Upper lobe of left lung (tissue), 6 donors: ENCODE measurements at places on chromosomes 2 and 18. TPM values are rescaled to one million over a fixed set of nuclear protein-coding genes. Genes with fewer than 3 reads are reported as not detected.
A peak's percentile ranks its signal among the peaks of the same experiment; 100 is the strongest.

Gene TGFA
- total RNA-seq, result 12.2 TPM

DNA sequence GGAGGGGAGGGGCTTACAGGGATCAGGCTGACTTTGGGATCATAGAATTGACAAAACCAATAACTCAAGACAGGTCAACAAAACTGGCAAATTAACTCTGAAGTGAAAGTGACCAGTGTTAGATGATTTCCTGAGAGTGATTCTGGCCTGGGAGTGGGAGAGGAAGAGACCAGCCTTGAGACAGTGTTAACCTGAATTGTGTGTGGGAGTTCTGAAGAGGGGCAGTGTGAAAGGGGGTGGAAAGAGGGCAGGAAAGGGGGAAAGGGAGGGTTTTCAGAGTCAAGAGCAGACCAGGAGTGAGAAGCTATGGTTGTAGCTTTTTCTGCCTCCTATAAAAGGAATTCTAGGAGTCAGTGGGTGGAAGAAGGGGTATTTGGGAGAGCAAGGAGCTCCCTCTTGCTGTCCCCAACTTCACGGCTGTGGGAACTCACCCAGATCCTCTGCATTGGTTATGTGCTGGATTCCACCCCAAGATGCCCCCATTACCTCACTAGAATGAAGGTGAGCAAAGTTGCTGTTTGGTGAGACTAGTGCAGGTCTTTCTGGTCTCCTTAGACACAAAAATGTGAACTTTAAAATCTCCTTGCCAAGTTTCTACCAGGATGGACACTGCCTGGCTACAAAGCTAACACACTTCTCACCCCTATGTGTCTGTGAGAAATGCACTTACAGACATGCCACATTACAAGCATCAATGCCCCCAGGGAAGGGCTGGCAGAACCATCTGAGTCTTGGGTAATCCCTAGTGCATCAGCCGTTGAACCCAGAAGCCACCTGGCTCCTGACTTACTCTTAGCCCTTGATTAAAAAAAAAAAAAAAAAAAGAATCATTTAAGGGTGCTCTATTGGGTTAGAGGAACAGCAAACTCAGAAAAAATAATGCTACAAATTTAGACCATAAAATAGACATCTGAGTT, 61.6 kb downstream of the BMP10 start:
- no peak for DNase-seq
- H3K4me1 ChIP-seq, result peaks cover 32% of the 10 kb centered on the region
- H3K27me3 ChIP-seq, result no peaks in the 10 kb centered on the region
- H3K36me3 ChIP-seq, result no peaks in the 10 kb centered on the region

DNA sequence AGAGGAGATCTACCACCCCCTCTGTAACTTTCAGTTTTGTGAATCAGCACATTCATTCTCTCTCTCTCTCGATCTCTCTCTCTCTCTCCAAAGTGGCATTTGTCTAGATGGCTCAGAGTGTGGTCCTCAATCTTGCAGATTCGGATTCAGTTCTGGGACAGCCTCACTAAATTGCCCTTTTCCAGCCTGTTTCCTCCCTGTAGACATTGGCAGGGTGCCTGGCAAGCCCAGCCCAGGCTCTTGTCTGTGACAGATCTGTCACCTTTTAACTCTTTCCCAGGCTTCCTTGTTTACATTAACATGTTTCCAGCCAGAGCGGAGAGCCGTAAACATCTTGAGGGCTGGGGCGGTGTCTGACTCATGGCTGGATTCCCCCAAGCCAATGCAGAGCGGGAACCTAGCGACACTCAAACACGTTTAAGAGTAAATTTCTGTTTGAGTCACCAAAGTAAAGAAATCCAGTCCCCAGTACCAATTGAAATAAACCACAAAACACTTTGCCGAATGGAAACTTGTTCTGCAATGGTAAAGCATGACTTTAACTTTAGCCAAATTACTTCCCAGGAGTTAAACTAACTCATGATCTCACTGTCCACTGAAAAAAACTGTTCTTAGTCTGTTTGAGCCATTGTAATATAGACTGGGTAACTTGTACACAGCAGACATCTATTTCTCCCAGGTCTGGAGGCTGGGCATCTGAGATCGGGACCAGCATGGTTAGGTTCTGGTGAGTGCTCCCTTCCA, 6.6 kb upstream of the CYP27C1 start:
- no peaks in the 10 kb centered on the region for H3K36me3 ChIP-seq
- peaks cover 5% of the 10 kb centered on the region for H3K4me1 ChIP-seq
- no peak overlapping the region for H3K27ac ChIP-seq
- peak overlapping the region; percentile 13 for H3K4me3 ChIP-seq
- H3K27me3 ChIP-seq, result no peaks in the 10 kb centered on the region

Gene ABCA12
- total RNA-seq, result not detected

Gene IL1A
- 2.5 TPM for total RNA-seq

DNA sequence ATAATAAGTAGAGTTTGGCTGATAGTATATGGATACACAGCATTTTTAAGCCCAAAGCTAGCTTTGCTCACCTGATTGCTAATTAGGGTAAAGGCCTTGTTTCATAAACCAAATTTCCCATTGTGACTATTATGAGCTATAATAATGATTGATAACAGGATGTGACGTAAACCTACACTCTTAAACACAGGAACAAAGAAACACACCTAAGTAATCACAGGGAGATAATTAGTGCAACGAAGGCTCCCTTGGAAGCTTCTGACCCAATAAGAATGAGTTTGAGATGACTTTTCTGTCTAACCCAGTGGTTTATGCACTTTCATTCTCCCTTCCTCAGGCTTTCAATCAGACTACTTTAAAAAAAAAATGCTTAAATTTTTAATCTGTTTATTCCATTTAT, 683.2 kb downstream of the SATB2 start:
- H3K27ac ChIP-seq, result no peak overlapping the region
- no peaks in the 10 kb centered on the region for H3K36me3 ChIP-seq
- DNase-seq, result no peak
- H3K4me3 ChIP-seq, result no peak overlapping the region
- H3K4me1 ChIP-seq, result no peaks in the 10 kb centered on the region

Gene PDCD1
- 0.80 TPM for total RNA-seq

GRCh38 chr18:4450065-4450658, 4.9 kb downstream of the DLGAP1 start:
- no peak for DNase-seq
- H3K4me1 ChIP-seq, result no peaks in the 10 kb centered on the region
- no peaks in the 10 kb centered on the region for H3K36me3 ChIP-seq
- no peak overlapping the region for H3K27ac ChIP-seq
- no peak overlapping the region for H3K4me3 ChIP-seq

DNA sequence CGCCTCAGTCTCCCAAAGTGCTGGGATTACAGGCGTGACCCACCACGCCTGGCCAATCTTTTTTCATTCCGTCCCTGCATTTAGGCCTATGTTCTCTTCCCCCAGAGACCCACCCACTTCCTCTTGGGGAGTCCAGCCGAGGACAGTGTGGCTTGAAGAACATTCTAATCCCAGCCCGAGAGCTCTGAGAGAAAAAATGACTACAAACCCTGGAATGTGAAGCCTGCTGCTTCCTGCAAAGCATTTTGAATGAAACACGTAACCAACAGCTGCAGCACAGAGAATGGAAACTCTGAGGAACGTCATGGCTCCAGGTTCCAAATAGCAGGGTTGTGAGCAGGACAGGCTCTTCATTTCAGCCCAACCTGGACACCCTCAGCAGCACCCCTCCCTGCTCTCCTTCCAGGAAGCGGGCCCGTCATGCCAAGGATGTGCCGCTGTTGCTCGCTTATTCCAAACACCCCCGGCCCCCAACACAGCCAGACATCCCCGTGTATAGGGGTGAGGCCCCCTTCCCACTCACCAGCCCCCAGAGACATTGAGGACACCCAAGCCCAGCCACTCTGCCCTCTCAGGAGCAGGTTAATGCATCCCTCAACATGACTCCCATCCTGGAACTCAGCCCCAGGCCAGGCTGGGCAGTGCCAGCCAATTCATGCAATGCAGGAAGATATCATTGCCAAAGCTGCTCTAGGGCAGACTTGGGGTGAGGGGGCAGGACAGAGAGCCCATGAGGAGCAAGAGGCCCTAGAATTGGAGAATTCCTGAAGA, 139.8 kb downstream of the ZFP36L2 start:
- H3K4me1 ChIP-seq, result peaks cover 58% of the 10 kb centered on the region
- DNase-seq, result no peak
- peak overlapping the region; percentile 87 for H3K27ac ChIP-seq
- H3K4me3 ChIP-seq, result no peak overlapping the region
- no peaks in the 10 kb centered on the region for H3K36me3 ChIP-seq

- peak overlapping the region; percentile 52 for H3K27ac ChIP-seq
- no peak overlapping the region for H3K4me3 ChIP-seq
- peaks cover 71% of the 10 kb centered on the region for H3K4me1 ChIP-seq
- DNase-seq, result no peak
- peaks cover 4% of the 10 kb centered on the region for H3K36me3 ChIP-seq
Observed at GRCh38 chr2:231399853-231400680, 4.6 kb downstream of the B3GNT7 start.

- peaks cover 19% of the 10 kb centered on the region for H3K36me3 ChIP-seq
- DNase-seq, result no peak
- H3K4me3 ChIP-seq, result no peak overlapping the region
- H3K27me3 ChIP-seq, result no peaks in the 10 kb centered on the region
Observed at GRCh38 chr2:165901620-165902298, 51.8 kb downstream of the TTC21B start.

Gene SP110
- total RNA-seq, result 36.9 TPM

GRCh38 chr2:9214873-9215272, 8.3 kb downstream of the ASAP2 start:
- H3K36me3 ChIP-seq, result no peaks in the 10 kb centered on the region
- DNase-seq, result no peak
- no peaks in the 10 kb centered on the region for H3K27me3 ChIP-seq
- no peak overlapping the region for H3K4me3 ChIP-seq

- H3K4me3 ChIP-seq, result no peak overlapping the region
- no peaks in the 10 kb centered on the region for H3K36me3 ChIP-seq
- DNase-seq, result no peak
- H3K27ac ChIP-seq, result no peak overlapping the region
Observed at GRCh38 chr2:113138428-113139322, 11.3 kb downstream of the IL1RN start.

GRCh38 chr2:55268288-55268906, 634 bp downstream of the MTIF2 start:
- peak overlapping the region; percentile 76 for H3K4me3 ChIP-seq
- peaks cover 5% of the 10 kb centered on the region for H3K36me3 ChIP-seq
- no peaks in the 10 kb centered on the region for H3K27me3 ChIP-seq
- peak overlapping the region; percentile 89 for H3K27ac ChIP-seq

DNA sequence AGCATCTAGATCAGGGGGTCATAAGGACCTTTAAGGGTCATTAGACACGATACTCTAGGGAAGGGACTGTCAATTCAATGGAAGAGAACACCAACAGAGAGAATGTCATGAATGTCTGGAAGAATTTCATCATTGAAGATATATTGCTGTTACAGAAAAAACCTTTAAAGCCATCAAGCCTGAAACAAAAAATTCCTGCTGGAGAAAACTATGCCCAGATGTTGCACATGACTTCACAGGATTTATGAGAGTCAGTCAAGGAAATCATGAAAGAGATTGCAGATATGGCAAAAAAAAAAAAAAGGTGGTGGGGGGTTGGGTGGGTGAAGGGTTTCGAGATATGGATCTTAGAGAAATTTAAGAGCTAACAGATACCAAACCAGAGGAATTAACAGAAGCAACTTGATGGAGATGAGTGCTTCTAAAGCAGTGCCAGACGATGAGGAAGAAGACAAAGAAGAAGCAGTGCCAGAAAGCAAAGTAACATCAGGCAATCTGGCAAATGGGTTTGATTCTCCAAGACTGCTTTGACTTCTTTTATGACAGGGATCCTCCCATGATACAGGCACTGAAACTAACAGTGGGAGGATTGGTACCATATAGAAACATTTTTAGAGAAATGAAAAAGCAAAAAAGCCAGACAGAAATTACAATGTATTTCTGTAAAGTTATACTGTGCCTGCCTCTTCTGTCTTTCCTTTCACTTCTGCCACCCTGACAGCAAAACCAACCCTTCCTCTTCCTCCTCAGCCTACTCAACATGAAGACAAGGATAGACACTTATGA, 28.5 kb downstream of the MAP4K3 start:
- no peaks in the 10 kb centered on the region for H3K36me3 ChIP-seq
- H3K4me1 ChIP-seq, result peaks cover 42% of the 10 kb centered on the region

Gene INHBB
- total RNA-seq, result 12.4 TPM

Gene RAB6C
- not detected for total RNA-seq

- DNase-seq, result no peak
- no peaks in the 10 kb centered on the region for H3K27me3 ChIP-seq
- peaks cover 23% of the 10 kb centered on the region for H3K4me1 ChIP-seq
- no peaks in the 10 kb centered on the region for H3K36me3 ChIP-seq
- H3K27ac ChIP-seq, result no peak overlapping the region
Observed at GRCh38 chr2:161131074-161131680, 29.1 kb upstream of the TANK start.

DNA sequence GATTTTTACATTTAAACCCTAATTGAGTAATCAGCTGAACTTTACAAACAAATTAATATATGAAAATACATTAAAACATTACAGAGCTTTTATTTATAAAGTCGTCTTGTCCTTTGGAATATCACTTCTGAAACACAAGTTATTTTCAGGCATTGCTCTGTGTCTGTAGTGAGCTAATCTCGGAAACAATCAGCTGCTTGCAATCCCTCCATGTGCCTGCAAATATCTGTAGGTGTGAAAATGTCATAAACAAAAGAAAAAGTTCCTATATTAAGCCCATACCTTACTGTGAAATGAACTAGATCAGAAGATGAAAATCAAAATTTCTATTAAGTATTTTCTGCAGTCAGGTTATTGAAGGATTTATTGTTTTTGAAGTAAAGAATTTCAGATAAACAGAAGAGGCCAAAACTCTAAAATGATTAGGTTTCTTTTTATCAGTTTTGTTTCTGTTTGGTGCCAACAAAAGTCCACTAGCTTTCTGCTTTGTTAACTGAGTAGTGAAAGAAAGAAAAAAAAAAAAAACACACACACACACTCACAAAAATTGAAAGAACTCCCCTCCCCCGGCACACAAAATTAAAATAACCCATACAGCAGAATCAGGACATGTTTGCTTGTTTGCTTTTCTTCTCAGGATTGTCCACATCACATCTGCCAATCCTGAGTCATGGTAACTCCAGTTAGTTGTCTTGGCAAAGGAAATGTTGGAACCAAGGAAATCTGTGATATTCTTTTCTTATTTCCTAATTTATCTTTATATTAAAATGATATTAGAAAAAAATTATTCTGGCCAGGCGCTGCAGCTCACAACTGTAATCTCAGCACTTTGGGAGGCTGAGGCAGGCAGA, 627.0 kb upstream of the SLC39A10 start:
- H3K4me3 ChIP-seq, result no peak overlapping the region
- H3K36me3 ChIP-seq, result no peaks in the 10 kb centered on the region
- DNase-seq, result no peak
- H3K27ac ChIP-seq, result no peak overlapping the region
- H3K27me3 ChIP-seq, result no peaks in the 10 kb centered on the region

- peak overlapping the region; percentile 5 for H3K27ac ChIP-seq
- no peaks in the 10 kb centered on the region for H3K36me3 ChIP-seq
- peaks cover 9% of the 10 kb centered on the region for H3K4me1 ChIP-seq
- H3K27me3 ChIP-seq, result no peaks in the 10 kb centered on the region
- no peak for DNase-seq
Observed at GRCh38 chr18:25164848-25165811, 186.8 kb downstream of the ZNF521 start.
